Foreskin melanocyte (primary cell): ENCODE measurements at places on chromosomes 7 and 10.

DNA sequence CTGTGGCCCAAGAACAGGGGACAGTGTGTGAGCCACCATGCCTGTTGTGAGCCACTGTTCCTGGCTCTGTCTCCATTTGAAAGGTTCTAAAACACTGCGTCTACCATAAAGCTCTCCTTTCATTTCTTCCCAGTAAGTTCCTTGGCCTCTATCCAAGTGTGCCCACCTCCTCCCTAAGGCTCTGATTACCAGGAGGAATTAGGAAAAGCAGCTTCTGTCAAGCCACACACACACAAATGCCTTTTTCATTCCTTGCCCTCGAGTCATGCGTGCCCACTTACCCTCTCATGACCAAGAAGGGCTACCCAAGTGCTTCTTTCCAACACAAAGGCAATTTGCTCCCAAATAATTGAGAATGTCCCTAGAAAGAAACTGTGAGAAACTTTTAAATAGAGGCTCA is 70.8 kb upstream of the PARD3 start:
- peak; percentile 98 for DNase-seq

DNA sequence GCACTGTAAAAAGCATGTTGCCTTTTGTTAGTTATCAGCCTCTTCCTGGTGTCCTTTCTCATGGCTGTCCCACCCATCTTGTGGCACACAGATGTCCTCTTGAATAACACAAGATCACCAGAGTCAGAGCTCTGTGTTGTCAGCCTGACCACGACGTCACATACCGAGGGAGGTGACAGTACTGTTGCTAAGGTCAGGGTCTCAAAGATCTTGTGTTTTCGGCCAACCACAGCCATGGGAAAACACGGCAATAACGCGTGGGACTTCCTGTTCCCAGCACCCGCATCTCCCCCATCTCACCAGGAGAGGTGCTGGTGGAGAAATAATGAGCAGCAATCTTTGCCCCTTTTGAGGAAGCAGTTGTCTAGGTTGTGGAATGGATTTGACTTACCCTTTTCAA is 40.4 kb downstream of the NPVF start:
- DNase-seq, result no peak

DNA sequence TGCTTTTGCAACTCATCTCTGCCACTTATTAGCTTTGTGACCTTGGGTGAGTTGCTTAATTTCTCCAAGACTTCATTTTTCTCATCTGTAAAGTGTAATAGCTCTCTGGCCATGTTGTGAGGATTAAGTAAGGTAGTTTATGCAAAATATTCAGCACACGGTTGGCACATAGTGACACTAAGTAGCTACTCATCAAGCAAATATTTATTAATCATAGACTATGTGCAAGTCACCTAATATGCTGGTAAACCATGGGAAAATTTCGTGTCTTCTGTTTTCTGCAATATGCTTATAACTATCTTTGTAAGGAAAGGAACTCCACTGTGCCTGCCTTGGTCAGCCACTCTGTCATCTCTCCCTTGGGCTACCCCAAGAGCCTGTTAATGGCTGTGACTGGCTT is 50.3 kb upstream of the EGR2 start:
- no peak for DNase-seq

- DNase-seq, result no peak
Measured at GRCh38 chr10:96740579-96741281, 20.4 kb upstream of the PIK3AP1 start.

GRCh38 chr10:70925377-70926225 is 37.2 kb upstream of the PCBD1 start:
- no peak for DNase-seq

- DNase-seq, result no peak
Measured at GRCh38 chr7:149238051-149238450, 1.4 kb upstream of the ZNF212 start.

- peak; percentile 97 for DNase-seq
Measured at GRCh38 chr10:3054183-3054850, 13.0 kb upstream of the PFKP start.

DNA sequence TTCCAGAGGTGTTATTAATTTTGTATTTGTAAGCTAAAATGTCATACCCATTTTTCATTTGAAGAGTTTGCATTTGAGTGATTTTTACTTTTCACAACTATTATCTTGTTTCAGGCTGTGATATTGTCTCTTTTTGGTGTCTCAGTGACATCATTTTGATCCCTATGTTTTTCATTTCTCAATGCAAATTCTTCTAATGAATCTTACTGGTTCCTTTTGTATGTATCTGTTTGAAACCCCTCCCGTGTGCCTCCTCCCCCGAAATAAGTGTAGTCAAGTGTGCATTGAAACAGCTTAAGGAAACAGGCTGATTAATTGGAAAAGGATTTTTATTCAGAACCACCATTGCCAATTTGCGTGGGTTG is 77.8 kb downstream of the SHH start:
- no peak for DNase-seq

DNA sequence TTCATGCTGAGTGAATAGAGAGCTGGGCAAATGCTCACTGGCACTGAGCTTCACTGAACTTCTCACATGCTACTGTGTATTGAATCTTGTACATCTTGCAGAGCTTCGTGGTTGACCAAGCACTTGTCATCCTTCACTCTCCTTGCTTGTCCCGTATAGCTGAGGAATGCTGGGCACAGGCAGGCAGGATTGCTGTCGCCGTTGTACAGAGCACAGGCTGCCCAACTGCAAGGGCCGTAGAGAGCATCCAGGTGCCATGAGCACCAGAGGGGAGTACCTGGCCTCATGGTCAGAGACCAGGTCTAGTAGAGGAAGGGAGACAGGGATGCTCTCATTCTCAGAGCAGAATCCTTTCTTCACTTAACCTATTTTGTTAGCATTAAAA is 99.8 kb upstream of the RET start:
- DNase-seq, result no peak

DNA sequence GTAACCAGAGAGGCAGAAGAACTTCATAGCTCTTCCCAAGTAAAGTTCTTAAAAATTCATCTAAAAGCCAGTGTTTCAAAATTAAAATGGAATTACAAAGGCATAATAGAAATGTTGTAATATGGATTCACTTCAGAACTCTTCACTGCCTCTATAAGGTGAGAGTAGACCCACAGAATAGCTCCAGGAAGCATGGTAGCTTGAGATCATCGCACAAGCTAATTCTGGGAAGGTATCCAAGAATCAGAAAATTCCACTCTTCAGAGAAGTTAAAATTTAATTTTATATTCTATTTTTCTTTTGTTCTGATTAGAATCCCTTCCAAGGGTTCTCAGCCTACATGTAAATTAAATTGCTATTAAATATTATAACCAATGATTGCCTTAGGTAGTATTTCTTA is 1.5 kb upstream of the DHX32 start:
- DNase-seq, result no peak

DNA sequence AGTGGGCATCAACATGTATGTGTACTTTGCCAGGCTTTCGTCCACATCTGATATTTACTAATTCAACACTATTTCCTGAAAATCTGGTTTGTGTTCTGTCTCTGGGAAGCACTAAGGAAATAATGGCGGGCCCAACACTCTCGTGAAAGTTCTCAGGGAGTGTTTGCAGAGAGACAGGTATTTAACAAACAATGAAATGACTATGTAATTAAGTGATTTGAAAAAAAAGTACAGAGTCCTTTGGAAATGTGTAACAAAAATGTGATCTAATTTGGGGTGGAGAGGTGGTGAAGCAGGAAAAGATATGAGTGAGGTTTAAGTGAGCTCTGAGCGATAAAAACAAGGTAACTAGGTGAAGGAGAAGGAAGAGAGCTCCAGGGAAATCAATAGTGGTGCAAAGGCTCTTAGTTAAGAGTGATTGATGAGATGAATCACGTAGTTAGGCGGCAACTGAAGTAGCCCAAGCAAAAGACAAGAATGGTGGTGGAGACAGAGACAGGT is 95.3 kb upstream of the DNAJB12 start:
- no peak for DNase-seq

GRCh38 chr7:19749658-19750057 is 23.8 kb downstream of the TMEM196 start:
- DNase-seq, result peak; percentile 86

DNA sequence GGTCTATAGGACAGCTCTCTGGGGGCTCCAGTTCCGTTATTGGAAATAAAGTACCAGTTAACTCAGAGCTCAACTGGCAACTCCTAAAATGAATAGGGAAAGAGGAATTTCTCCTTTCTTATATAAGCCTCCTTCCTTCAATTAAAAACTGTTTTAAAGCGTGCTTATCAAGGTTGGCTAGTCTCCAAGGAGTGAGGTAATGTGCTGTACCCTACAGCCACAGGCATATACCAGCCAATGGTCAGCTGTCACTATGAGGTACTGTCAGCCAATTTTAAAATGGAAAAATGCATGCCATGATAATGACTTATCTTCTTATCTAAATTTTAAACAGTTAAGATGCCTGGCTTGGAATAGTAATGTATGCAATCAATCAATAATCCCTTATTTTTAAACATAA is 76.2 kb downstream of the PLCE1 start:
- DNase-seq, result no peak
